Glomerular endothelial cell (primary cell): ENCODE measurements at places on chromosomes 13 and 19. TPM values are rescaled to one million over a fixed set of nuclear protein-coding genes. Genes with fewer than 3 reads are reported as not detected.

HRC gene
- total RNA-seq: not detected in 2 replicates

LYPD5 gene
- total RNA-seq: 0.93 and 2.7 TPM in 2 replicates

DCUN1D2 gene
- 4.4 and 15.1 TPM in 2 replicates for total RNA-seq

PABPC3 gene
- 0.05 and 0.06 TPM in 2 replicates for total RNA-seq

LRFN3 gene
- 13.3 and 24.3 TPM in 2 replicates for total RNA-seq

ZNF726 gene
- 0.76 and 0.92 TPM in 2 replicates for total RNA-seq

HCN2 gene
- total RNA-seq: 1.1 and 2.0 TPM in 2 replicates

CEACAM20 gene
- total RNA-seq: not detected in 2 replicates

ZNF682 gene
- total RNA-seq: 3.2 and 5.9 TPM in 2 replicates
